Stimulated activated CD4-positive, alpha-beta T cell treated with anti-CD3 and anti-CD28 coated beads, Interleukin-12 subunit alpha, Interleukin-12 subunit beta, amount 100 ng/mL, for 48 hours (primary cell): ENCODE measurements at places on chromosomes 5 and 9.
A peak's percentile ranks its signal among the peaks of the same experiment; 100 is the strongest.

DNA sequence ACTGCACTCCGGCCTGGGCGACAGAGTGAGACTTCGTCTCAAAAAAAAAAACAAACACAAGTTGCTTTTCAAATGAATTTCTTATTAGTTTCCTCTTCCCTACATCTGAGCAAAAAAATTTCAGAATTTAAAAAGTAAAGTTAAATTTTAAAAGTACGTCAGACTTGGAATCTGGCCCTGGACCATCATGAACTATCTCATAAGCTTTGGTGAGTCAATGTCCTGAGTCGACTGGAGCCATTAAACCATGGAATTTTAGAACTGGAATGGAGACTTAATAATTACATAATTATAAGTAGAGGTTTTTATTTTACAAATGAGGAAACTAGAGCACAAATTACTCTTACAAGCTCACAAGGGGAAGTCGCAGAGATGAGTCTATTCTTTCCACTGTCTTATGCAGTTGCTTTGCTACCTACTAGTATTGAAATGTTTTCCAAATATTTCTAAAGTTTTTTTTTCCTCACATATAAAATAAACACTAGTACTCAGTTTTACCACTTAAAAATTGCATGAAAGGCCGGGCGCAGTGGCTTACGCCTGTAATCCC, 98.0 kb upstream of the ZNF608 start:
- no peak for DNase-seq

- DNase-seq, result no peak
Measured at GRCh38 chr5:169424279-169424655, 123.3 kb upstream of the SLIT3 start.

GRCh38 chr9:16386007-16386826, 484.3 kb downstream of the BNC2 start:
- DNase-seq, result no peak

DNA sequence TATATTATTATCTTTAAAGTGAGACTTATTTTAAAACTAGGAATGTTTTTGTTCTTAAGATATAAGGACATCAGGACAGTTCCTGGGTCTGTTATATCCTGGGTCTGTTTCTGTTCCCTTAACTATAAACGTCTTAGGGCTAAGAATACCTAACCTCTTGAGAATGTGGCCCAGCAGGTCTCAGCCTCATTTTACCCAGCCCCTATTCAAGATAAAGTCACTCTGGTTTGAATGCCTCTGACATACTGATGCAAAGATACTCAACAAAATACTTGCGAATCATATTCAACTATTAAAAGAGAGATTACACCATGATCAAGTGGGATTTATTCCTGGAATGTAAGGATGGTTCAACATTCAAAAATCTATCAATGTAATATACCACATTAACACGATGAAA, 51.0 kb downstream of the STK10 start:
- DNase-seq, result no peak

- no peak for DNase-seq
Measured at GRCh38 chr5:14298126-14298847, 155.1 kb downstream of the TRIO start.

DNA sequence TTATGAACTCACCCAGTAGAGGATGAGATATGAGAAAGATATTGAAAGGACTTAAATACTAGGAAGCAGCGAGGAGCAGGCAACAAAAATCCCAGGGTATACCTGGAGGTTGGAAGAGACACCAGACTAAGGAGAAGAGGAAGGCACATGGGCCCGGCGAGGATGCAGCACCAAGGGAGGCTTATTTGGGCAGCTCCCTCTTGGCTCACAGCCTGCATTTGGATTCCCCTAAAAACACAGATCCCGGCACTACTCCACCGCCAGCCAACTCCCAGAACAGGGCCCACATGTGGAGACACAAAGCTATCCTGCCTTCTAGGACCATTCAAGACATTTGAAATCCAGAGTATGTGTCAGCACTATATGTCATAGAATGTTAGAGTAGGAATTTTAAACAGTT, 199.8 kb upstream of the FBXL7 start:
- no peak for DNase-seq

DNA sequence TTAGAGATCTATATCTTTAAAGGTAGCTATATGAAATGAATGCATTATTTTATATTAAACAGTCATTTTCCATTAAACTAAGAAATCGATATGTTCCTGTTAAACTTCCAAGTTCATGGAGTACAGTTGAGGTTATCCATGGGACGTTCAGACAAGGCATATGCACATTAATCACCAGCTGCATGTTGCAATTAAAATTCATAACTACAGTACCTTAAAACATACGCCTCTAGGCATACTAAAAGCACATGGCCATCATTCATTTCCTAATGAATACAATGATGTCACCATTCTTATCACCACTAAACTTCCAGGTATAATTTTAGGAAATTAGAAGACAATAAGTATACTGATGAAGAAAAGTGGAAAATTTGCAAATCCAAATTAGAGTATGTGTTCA, 174.3 kb downstream of the CDH12 start:
- DNase-seq, result no peak

DNA sequence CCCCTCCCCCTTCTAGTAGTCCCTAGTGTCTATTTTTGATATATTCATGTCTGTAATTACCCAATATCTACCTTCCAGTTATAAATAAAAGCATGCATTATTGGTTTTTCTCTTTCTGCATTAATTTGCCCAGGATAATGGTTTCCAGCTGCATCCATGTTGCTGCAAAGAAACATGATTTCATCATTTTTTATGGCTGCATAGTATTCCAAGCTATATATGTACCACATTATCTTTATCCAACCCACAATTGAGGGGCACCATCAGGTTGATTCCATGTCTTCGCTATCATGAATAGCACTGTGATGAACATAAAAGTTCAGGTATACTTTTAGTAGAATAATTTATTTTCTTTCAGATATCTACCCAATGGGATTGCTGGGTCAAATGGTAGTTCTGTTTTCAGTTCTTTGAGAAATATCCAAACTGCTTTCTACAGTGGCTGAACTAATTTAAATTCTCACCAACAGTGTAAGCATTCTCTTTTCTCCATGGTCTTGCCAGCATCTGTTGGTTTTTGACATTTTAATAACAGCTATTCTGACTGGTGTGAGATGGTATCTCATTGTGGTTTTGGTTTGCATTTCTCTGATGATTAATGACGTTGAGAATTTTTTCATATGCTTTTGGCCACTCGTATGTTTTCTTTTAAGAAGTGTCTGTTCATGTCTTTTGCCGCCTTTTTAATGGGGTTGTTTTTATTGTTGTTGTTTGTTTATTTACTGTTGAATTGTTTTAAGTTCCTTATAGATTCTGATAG, 746.1 kb upstream of the MEF2C start:
- DNase-seq, result no peak

- DNase-seq, result no peak
Measured at GRCh38 chr9:126915281-126915816, 767 bp downstream of the RALGPS1 start.

GRCh38 chr9:81092057-81092456, 597.3 kb downstream of the TLE1 start:
- no peak for DNase-seq

DNA sequence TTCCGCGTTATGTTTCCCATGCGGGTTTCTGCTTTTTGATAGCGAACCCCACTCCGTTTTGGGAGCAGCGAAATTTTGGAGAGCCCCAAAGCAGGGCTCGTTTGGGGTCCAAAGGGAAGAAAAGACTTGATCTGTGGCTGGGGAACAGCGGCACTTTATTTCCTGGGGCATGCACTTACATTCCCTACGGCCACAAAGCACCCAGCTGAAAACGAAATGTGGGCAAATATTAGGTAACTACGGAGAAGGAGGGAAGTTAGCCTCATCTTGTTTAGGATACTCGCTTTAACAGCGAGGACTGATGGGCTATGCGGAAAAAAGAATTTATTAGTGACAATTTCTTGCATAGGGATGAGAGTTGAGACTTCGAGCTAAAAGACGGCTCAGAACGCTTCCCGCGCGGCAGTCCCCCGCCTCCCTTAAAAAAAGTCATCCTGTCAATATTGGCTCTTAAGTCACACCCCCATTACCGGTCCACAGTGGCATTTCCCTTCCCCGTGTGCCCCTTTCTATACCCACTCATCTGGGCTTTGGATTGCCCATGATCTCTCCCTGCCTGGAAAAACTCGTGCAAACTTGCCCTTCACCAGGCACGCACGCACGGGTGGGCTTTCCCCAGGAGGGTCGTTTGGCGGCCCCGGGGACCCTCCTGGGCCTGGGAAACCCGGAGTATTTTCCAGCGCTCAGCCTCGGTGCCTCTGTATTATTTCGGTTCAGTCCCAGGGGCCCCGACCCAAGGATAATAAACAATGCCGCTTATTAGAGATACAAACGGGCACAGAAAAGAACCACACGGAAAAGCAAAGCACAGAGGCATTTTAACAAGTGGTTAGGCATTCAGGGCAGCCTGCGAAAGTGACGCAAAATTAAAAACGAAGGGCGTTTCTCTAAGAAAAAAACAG, 35.8 kb upstream of the NFIB start:
- DNase-seq, result no peak

DNA sequence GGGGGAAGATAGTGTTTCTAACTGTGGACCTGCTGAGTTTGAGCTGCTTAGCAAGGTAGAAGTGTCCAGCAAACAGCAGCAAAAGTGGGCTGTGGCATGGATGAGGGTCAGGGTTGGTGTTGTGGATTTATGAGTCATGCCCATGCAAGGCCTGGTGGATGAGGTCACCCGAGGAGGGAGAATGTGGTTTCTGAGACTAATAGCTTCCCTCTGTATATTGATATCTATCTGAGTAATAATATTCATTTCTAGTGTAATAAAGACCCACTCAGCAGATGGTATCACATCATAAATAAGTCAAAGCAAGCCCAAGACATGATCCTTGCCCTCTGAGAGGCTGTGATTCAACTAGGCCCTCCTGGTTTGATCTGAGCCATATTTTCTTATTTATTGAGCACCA, 597.8 kb upstream of the CLINT1 start:
- DNase-seq, result no peak

DNA sequence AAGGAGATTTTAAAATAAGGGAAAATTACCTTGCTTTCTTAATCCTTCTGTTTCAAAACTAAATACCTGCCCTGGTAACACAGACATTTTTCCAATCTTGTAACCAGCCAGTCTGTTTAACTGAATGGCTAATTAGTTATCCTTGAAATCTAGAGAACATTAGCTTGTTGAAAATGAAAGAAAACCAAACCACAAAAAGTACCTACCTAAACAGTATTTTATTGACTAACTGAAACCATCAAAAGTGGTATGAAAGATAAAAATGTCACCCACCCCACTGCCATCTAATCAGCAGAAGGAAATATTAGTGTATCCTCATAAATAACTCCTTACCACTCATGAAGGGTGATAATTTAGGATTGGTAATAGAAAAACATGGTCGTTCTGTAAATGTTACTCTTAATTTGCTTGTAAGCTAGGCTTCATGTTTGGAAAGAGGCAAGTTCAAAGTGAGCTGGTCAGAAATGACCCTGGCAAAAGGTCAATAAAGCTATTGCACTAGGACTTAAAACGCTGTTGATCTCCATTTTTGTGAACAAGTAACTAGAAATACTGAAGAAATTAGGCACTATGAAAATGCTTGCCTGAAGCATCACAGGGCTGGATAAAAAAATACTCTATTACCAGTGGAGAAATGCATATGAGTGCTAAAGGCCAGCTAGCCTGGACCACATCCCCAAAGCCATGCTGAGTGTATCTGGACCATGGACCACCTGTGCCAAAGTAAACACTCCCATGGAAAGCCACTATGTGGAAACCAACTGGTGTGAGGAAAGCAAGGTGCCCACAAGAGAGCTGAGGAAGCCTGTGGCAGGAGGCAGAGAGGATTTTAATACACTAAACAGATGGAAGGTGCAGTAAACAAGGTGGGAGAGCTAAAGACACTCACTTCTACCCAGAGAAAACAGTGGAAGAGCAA, 8.4 kb downstream of the SEMA5A start:
- DNase-seq, result no peak

DNA sequence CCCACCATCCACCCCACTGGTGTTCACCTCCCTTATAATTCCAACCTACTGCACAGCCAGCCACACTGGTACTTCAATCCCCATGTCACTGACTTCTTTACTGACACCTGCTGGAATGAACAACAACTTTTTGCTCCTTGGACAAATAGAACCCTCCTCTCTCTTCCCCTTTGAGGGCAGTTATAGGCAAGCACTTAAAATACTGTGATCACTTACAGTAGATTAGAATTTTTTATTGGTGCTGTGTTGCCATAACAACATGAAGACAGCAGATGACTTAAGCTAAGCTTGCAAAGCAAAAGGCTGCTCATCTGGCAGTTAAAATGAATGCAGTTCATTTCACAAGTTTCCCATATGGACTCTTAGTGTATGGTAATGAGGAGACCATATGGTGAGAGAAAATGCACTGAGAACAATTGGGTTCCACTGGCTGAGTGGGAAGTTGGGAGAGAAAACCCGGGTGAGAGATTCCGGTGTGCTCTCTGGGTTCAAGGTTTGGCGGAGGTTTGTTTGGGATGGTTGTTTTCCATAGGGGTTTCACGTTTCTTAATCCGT, 374.3 kb downstream of the EBF1 start:
- DNase-seq, result no peak

DNA sequence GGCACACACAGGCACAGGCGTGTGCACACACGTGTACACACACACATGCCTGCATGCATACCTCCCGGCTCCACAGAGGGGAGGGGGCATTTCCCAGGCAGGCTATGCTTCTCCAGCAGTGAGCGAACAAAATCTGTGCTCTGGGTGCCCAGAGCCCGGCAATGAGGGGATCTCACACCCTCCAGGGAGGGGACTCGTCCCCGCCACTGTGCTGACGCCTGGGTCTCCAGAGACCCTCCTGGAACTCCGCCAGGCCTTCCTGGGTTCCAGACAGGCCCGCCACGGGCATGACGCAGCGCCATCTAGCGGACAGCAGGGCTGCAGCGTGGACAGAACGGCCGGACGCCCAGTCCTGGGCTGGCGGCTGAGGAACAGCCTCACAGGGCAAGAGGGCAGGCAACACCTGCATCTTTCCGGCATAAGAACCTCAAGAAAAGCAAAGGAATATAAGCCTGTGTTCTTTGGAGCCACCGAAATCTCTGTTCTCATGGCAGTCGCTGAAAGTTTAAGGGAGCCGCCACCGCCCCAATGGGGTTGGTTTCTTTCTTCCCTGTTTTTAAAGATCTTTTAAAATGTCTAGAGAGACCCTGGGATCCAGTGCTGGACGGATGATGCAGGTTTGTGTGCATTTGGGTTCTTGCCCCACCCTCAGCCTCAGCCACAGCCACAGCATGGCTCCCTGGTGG, 135.6 kb upstream of the PPP1R26 start:
- peak; percentile 47 for DNase-seq

DNA sequence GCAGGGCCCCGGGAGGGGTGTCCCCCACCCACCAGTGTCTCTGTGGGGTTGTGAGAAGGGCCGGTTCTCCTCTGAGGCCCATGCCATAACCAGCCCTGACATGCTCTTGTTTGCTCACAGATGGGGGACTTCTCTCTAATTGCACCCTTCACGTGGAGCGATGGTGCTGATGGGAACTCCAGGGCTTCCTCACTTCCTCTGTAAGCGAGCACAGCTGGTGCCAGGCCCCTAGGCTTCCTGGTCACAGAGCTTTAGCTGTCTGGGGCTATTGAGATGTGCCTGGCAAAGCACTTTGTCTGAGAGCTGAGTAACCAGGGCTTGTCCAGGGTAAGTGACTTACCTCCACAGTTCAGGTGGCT, 36.4 kb downstream of the PHF2 start:
- no peak for DNase-seq
